IMR-90 (cell line): ENCODE measurements at places on chromosomes 13 and 19. TPM values are rescaled to one million over a fixed set of nuclear protein-coding genes. Genes with fewer than 3 reads are reported as not detected.

- H3K4me3 ChIP-seq = no peak overlapping the region
- H3K36me3 ChIP-seq = no peaks in the 10 kb centered on the region
- no peaks in the 10 kb centered on the region for H3K4me1 ChIP-seq
- H3K27ac ChIP-seq = no peak overlapping the region
Observed at GRCh38 chr19:4206818-4207484, 22.4 kb upstream of the EBI3 start.

DNA sequence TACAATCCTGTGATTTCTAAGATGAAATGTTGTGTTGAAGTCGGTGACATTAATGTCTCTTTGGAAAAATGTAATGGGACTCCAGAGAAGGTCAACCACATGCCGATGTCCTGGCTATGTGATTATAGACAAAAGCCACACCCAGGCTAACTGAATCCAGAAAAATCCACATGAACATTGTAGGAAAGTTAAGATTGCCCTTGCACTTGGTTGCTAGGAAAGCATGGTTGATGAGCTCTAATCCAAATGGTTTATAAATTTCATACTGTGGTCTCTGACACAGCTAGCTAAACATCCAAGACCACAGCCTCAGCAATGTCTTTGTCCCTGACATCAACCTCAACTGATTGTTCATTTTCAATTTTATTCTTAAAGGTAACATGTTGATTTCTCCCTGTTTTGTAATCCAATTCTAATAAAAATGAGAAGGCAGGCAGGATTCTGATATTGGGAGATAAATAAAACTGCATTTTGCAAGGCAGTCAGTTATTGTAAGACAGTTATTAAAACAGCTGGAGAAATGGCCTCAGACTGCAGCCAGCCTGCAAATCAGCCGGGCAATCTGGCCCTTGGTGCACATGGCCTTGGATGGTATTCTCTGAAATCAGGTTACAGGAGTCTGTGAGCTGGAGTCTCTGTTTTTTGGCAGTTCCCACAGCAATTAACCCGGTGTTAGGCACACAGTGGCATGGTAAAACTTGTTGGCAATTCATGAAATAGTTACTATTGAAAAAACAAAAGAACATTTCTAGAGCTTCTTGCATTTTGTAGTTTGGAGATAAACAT lies 93.9 kb downstream of the STARD13 start:
- peaks cover 28% of the 10 kb centered on the region for H3K4me1 ChIP-seq
- peaks cover 3% of the 10 kb centered on the region for H3K36me3 ChIP-seq
- H3K27me3 ChIP-seq = no peaks in the 10 kb centered on the region
- no peak overlapping the region for H3K4me3 ChIP-seq

- peaks cover 18% of the 10 kb centered on the region for H3K4me1 ChIP-seq
- no peak overlapping the region for H3K4me3 ChIP-seq
- no peak overlapping the region for H3K27ac ChIP-seq
- DNase-seq = no peak
Observed at GRCh38 chr19:51364200-51365106, 1.7 kb downstream of the ETFB start.

NLRP4 gene
- not detected in 2 replicates for total RNA-seq
